AG09309 (cell line): ENCODE measurements at places on chromosomes 4 and X.
A peak's percentile ranks its signal among the peaks of the same experiment; 100 is the strongest.

DNA sequence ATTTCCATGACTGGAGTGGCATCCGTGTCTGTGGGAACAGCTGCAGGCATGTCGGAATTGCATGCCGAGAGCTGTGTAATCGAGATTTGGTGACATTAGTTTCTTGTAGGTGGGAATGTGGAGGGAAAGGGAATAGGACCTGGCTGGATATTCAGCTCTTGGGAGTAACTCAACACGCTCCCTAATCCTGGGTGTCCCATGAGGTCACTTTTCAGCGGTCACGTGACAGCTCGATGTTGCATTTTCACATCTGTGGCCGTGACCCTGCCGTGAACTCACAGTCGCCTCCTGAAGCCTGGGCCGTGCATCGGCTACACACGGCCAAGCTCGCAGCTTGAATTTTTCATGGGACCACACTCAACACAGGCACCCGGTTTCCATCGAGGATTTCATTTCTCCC, 25.8 kb upstream of the PSAPL1 start:
- no peak for DNase-seq

- DNase-seq, result no peak
Observed at GRCh38 chr4:45855857-45856256, 268.0 kb downstream of the GABRG1 start.

DNA sequence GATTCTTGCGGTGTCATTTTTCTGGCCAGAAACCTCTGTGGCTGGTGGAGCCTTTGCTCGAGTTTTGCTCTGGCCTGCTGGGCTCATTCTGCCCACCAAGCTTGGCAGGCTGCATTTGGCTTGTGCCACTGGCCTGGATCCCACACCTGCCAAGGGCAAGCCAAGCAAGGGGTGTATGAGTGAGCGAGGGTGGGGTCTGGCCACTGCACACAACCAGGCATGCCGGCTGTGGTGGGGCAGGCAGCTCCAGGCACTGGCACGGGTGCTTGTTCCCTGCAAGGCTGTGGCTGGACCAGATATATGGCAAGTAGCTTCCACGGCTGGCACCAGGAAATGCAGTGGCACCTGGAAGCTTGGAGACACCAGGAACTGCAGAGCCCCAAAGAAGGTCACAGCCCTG, 68.6 kb upstream of the PPP3CA start:
- DNase-seq, result no peak

DNA sequence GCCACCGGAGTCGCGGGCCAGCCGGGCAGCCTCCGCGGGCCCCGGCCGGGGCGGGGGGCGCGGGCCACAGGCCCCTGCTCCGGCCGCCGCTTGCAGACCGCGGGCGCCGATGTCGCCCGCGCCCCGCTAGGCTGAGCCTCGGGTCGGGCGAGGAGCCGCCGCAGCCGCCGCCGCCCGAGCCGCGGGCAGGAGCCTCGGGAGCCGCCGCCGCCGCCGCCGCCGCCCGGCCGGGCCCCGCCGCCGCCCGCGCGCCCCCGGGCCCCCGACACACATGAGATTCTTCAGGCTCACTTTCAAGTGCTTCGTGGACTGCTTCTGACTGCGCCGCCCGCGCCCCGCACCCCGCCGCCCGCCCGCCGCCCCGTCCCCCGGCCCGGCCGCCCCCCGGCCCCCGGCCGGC, 345 bp downstream of the SLC6A8 start:
- no peak for DNase-seq

- DNase-seq, result peak; percentile 58
Observed at GRCh38 chr4:156710365-156711192, 261.0 kb downstream of the PDGFC start.

DNA sequence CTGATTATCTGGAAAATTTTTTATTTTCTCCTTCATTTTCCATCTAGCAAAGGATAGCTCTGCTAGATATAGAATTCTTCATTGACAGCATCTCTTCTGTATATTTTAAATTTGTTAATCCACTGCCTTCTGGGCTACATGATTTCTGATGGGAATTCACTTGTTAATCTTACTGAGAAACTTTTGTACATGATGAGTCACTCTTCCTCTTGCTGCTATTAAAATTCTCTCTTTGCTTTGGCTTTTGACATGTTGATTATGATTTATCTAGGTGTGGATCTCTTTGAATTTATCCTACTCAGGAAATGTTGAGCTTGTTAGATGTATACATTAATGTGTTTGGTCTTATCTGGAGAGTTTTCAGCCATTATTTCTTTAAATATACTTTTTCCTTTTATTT, 27.5 kb downstream of the OR13H1 start:
- DNase-seq, result no peak

GRCh38 chr4:150327262-150327780, 249.1 kb downstream of the DCLK2 start:
- no peak for DNase-seq

GRCh38 chr4:60033826-60034225, 1166.3 kb upstream of the ADGRL3 start:
- no peak for DNase-seq

- no peak for DNase-seq
Observed at GRCh38 chrX:106780264-106780663, 22.2 kb upstream of the TBC1D8B start.

- DNase-seq, result no peak
Observed at GRCh38 chrX:110346681-110347080, 12.0 kb upstream of the RTL9 start.

- DNase-seq, result no peak
Observed at GRCh38 chr4:14431155-14432134, 570.8 kb upstream of the CPEB2 start.

GRCh38 chr4:150784305-150784704, 202.4 kb downstream of the MAB21L2 start:
- no peak for DNase-seq

DNA sequence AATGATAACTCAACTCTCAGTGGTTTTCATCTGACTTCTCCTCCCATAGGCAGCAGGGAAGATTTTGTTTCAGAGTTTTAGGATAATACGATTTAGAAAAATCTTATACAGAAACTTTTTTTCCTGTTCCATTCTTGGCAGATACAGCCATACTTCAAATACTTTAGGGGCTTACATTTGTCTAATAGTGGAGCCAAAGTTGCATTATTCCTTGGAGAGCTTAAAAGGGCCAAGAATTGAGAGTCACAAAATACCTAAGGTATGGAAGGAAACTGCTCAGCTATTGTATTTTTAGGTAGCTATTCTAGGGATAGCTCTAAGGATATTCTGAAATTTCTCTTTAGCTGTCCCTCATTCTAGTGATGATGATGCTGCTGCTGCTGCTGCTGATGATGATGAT, 132.9 kb upstream of the PTCHD1 start:
- DNase-seq, result no peak

- no peak for DNase-seq
Observed at GRCh38 chr4:151939670-151940069, 178.9 kb upstream of the GATB start.

GRCh38 chr4:94277534-94277933, 65.1 kb downstream of the HPGDS start:
- DNase-seq, result no peak

DNA sequence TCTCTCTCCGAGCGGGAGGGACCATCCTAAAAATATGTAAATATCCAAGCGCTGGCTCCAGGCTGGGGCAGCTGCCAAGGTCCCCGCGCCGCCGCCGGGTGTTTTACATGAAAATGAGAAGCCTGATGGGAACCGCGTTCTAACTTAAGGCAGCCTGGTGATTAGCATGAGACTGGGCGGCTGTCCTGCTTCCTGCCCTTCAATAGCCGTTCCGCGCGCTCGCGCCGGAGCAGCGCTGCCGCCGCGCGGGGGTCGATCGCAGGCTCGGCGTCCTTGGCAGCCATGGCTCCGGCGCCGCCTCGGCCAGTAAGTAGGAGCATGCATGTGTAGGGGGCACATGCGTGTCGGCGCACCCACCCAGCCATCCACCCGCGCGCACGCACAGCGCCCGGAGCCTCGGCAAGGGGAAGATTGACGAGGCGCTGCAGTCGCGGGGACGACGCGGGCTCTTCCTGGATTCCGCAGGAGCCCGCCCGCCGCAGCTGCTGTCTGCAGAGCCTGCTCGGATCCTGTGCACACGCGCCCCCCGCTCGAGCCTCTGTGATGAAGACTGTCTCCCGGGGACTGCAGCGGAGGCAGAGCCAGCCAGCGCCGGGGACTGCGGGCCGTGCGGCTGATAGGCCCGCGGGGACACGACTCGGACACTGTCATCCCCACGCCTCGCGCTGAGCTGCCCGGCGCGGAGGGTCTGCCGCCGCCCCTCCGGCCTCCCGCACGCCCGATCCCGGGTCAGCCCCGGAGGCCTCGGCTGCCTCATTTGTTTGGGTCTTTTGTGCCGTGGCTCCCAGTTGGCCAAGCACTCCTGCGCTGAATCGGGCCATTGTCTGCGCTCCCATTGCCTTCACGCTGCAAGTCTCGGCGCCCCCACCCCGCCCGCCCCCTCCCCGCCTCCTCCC, 734 bp downstream of the STOX2 start:
- DNase-seq, result no peak

DNA sequence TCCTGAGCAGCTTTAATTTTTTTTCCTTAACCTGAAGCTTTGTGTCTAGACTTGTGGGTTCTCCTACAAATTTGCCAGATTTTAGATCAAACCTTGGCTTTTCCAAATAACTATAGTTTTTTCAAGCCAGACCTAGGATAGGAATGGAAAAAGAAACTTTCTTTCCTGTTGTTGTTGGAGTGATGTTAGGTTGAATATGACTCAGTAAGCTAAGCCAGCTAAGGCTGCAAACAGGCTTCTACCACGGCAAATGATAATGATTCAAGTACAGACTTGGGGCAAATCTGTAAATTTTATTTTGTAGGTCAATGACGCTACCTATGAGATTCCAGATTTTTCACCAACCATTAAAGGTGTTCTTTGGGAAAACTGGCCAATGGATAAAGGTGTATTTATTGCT, 45.6 kb downstream of the WDR19 start:
- no peak for DNase-seq

DNA sequence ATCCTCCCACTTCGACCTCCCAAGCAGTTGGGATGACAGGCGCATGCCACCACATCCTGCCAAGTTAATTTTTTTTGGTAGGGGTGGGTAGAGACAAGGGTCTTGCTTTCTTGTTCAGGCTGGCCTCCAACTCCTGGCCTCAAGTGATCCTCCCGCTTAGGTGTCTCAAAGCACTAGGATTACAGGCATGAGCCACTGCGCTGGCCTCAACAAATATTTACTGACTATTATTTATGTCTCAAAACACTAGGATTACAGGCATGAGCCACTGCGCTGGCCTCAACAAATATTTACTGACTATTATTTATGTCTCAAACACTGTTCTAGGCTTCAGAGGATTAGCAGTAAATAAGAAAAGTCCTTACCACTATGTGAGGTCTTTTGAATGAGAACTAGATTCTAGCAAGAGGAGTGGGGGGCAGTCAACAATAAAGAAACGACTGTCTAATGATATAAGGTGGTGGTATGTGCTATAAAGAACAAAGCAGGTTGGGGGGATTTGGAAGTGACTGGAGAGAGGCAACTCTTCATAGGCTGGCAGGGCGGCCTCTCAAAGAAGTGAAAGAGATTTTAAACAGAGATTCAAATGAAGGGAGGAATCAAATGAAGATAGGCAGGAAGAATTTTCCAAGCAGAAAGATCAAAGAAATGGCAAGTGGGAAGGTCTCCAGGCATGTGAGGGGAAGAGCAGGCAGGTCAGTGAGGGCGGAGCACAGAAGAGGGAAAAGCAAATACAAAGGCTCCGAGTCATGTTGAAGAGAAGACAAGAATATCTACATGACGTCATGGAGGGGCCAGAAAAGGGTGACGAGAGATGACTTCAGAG, 12.7 kb upstream of the ACSL1 start:
- no peak for DNase-seq

GRCh38 chr4:119489305-119489704, 139.3 kb downstream of the PDE5A start:
- no peak for DNase-seq

- no peak for DNase-seq
Observed at GRCh38 chr4:22637306-22637705, 55.4 kb upstream of the GBA3 start.

- DNase-seq, result no peak
Observed at GRCh38 chr4:48905363-48906015, 1.1 kb downstream of the OCIAD2 start.

GRCh38 chrX:109826954-109827708, 94.1 kb upstream of the ACSL4 start:
- peak; percentile 46 for DNase-seq

GRCh38 chr4:110850461-110851442, 227.9 kb upstream of the PITX2 start:
- no peak for DNase-seq

GRCh38 chr4:150160473-150160872, 82.2 kb downstream of the DCLK2 start:
- no peak for DNase-seq

DNA sequence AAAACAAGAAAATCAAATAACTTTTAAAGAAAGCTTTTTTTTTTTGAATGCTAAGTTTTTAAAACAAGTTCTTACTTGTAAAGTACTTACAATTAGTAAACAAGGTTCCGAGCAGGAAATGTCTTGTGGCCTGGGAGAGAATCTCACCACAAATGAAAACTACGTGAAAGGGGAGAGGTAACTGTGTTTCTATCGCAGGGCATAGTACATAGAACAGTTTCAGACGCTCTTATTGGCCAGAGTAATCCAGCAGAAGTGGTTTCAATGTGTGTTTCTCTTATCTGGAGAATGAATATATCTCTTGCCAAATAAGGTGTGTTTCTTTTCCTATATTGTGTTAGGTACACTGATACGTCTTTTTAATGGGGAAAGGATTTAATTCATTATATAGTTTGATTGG, at the start of gene PLAC8:
Gene PLAC8 (minus strand): TSS at position 154 of the 400 bp plus-strand sequence. CDS start 6,808 bp downstream, outside the sequence.
- no peak for DNase-seq

DNA sequence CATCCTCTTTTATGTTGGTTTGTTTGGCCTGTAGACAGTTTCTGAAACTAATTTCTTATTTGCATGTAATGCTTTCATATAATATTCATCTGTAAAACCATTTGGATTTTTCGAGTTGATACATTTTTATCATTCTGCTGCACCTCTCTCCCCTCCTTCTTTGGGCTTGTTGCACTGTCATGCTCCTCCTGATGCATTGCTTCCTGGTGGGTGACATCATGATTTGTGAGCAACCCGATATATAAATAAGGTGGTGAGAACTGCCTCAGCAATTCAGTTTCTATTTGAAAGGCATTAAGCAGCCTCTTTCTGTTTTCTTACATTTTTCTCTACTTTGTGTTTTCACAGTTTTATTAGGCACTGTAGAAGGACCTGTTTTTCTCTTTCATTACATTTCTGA, 515.7 kb downstream of the RPA4 start:
- no peak for DNase-seq

DNA sequence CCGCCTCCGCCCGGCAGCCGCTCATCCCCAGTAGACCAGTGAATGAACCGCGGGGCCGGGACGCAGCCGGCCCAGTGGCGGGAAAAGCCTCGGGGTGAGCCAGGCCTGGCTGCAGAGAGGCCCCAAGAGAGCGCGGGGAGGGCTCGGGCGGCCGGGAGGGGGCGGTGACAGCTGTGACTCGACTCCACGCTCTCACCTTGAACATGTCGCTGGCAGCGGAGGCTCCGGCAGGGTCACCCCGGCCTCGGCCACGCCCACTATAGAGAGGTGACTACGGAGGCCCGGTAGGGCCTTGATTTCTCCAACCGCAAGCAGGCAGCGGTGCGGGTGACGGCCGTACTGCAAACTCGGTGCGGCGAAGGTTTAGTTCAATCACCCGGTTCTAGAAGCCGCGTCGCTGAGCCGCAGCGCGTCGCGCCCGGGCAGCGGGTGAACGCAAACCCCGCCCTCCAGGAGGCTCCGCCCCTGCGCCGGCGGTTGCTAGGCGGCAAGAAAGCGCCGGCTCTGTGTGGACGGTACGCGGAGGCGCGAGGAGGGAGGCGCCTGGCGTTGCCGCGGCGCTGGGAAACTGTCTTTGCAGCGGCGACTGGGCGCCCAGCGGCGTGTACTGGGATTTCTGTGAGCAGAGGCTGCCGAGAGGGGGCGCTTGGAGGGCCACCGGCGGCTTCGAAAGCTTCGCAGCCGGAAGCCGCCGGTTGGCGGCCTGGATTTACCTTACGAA, at the start of the genes APOO and CXorf58:
Gene APOO (minus strand): TSS at position 441 of the 721 bp plus-strand sequence. CDS start 236 bp downstream, at position 205.
Gene CXorf58 (plus strand): TSS at position 509 of the 721 bp plus-strand sequence. CDS start 2,297 bp downstream, outside the sequence.
- no peak for DNase-seq

GRCh38 chr4:38400946-38401345, 263.1 kb upstream of the KLF3 start:
- DNase-seq, result no peak
